Activated CD4-positive, alpha-beta memory T cell treated with anti-CD3 and anti-CD28 coated beads, Interleukin-2, amount 10 ng/mL, durations not matched to agents 7 days and 5 days (primary cell): ENCODE measurements at places on chromosomes 4 and X.
A peak's percentile ranks its signal among the peaks of the same experiment; 100 is the strongest.

DNA sequence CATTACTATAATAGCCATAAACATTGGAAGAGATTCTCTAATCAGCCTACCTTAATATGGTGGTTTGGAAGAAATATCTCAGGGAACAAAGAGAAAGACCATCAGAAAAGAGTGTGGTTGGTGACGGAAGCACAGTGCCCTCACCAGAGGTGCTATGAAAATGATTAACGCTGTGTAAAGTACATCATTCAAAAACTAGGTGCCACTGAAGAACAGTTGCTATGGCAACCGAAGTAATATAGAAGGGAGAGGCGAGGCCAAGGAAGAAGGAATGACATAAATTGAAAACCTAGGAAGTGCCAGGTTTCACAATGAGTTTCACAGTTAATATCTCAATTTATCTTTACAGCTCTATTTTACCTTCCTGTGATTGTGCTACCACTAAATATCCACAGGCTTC is 57.0 kb upstream of the ARSJ start:
- DNase-seq: no peak

- no peak for DNase-seq
Observed at GRCh38 chr4:38497121-38497520, 166.9 kb upstream of the KLF3 start.

DNA sequence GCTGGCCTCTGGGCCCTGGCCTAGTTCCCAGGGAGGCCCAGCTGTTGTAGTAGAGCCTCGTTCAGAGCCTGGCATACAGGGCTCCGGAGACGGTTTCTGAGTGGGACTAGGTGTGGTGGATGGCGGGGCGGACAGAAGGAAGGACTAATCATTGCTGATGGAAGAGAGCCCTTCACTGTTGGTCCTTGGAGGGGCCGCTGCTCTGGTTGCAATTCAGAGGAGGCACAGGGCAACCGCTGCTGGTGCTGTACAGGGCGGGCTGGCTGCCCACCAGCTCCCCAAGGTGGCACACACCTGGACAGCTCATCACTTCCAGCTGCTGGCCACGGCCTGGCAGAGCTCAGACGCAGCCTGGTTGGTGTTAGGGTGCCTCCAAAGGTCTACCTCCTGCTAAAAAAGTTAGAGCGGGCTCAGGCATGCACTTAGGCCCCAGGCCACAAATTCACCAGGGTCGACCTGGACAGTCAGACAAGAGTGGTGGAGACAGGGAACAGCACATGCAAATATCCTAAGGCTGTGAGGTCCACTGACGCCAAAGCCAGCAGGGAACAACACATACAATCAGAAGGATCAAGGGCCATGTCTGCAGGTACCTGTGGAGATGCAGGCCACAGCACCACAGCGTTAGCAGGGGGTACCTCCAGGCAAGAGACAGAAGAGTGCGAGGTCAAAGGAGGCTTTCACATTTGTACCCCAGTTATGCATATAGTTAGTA is 7.5 kb upstream of the RNF4 start:
- no peak for DNase-seq

DNA sequence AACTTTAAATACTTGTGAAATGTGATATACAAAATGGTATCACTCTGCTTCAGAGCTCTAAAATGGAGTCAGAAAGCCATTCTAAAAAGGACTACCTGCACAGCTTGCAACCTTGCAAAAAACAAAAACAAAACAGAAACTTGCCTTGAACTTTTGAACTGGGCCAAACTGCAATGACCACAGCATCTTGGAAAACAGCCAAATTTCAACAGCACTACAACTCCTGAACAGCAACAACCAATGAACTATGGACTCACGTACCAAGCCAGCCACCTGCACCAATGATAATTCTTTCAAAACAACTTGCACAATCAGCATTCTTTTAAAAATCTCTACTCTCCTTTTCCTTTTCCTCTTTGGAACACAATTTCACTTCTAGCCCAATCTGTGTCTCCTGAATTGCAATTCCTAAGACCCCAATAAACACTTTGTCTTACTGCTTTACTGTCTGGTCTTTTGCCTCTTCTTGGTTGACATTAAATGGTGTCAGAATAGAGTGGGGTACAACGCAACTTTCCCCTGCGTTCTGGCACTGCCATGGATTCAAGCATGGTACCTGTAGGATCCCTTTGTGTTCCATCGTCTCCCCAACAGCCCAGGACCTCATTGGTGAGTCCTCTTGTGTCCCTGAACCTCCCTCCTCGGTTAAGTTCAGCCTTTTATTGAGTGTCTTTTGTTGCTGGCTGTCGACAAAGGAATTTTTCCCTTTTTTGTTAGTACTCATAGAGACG is 35.7 kb upstream of the FMR1 start:
- no peak for DNase-seq

GRCh38 chr4:23130845-23131244 is 438.1 kb downstream of the GBA3 start:
- DNase-seq: no peak

DNA sequence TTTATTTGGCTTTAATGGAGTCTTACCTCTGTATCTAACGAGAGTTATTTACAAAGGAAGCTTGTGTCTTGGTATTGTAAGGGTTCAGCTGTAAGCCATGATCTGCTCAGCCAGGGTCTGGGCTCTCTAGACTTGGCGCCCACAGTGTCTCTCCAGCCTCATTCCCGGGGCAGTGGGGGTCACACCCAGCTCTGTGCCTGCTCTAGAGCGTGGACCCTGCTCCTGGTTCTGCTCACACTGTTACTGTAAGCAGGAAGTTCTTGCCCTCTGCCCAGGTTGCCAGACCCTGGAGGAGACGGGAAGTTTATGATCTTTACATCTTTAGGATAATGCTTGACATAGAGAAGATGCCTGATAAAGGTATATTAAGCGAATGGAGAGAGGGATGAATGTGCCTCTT is 235.7 kb downstream of the PTTG2 start:
- no peak for DNase-seq

GRCh38 chrX:49884290-49884862 is 5.1 kb downstream of the USP27X start:
- peak; percentile 59 for DNase-seq

- DNase-seq: peak; percentile 60
Observed at GRCh38 chr4:41882625-41883347, 52.4 kb upstream of the TMEM33 start.

- DNase-seq: no peak
Observed at GRCh38 chrX:22396408-22396807, 123.7 kb downstream of the CBLL2 start.

- DNase-seq: no peak
Observed at GRCh38 chr4:27592738-27593137, 732.1 kb downstream of the STIM2 start.
